Stimulated activated CD4-positive, alpha-beta T cell treated with anti-CD3 and anti-CD28 coated beads, Interleukin-2, amount 100 ng/mL, for 24 hours (primary cell): ENCODE measurements at places on chromosomes 4 and X.
A peak's percentile ranks its signal among the peaks of the same experiment; 100 is the strongest.

DNA sequence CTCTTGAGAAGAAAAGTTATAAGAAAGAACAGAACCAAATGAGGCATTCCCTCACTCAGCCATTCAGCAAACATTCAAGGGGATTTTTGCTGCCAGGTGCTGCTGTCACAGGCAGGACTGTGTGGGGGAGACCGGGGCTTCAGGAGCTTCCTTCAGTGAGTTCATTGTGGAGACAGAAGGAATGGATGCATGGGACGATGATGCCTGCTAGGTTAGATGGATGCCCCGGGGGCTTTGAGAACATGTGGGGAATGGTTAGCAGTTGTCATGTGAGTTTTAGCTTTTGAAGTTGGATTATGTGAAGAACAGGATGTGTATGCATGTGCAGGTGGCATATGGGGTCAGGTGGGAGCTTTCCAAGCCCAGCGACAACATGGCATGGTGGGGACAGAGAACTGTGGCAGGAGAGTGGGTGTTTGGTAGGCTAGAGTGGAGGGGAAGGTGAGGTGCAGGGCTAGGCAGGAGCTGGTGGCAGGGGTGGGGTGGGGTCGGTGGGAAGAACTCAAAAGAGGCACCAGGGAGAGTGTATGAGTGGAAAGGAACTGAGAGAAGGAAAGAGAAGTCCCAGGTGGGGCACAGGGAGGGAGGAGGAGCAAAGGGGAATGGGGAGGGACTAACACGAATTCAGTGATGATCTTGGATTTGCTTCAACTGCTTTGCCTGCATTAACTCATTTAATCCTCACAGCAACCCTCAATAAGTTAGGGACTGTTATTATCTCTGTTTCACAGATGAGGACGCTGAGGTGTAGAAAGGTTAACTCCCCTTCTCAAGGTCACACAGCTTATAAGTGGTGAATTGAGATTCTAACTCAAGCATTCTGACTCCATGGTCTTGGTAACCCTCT lies 8.4 kb downstream of the DCUN1D4 start:
- DNase-seq, result no peak

- no peak for DNase-seq
Observed at GRCh38 chrX:155611302-155611701, 1.4 kb downstream of the TMLHE start.

DNA sequence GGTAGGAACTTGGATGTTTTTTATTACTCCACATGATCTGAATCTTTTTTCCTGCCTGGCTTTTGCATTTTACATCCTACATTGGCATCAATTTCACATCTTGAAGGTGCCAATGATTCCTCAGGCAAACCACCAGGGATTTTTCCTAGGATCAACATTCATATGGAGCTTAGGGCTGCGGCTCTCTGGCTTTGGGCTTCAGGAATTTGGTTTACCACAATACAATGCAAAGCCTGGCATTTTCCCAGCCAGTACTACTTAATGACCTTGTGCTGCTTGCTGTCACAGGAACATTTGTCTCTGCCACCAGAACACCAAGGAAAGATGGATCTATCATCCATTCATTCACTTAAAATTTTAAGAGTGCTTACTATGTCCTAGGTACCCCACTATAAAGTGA lies 180.7 kb downstream of the PDGFC start:
- no peak for DNase-seq

GRCh38 chr4:169263791-169264392 lies 6.9 kb downstream of the SH3RF1 start:
- DNase-seq, result no peak

- no peak for DNase-seq
Observed at GRCh38 chr4:98515470-98515809, 143.0 kb downstream of the TSPAN5 start.

GRCh38 chrX:87583679-87584078 lies 66.1 kb downstream of the KLHL4 start:
- DNase-seq, result no peak

- no peak for DNase-seq
Observed at GRCh38 chrX:115259238-115259875, 25.5 kb upstream of the LRCH2 start.

DNA sequence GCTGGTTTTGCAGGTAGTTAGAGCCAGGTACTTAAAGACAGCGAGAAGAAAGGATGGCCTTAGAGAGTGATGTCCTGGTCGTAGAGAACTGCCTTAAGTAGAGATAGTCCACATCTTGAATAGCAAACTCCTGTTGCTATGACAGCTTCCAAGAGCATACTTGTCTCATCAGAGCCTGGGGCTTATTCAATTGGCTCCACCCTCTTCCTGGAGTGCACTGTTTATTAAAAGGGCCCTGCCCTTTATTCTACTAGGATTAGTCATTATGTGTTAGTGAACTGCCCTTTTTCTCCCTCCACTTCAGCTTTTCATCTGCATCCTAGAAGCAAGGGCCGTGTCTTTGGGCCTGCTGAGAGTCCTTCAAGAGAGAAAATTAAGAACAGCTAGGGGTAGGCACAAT lies 94.5 kb upstream of the EOLA2 start:
- DNase-seq, result no peak

GRCh38 chrX:154401045-154401799 lies 3.0 kb downstream of the RPL10 start:
- peak; percentile 38 for DNase-seq

- no peak for DNase-seq
Observed at GRCh38 chr4:89491761-89492160, 184.2 kb upstream of the GPRIN3 start.

- no peak for DNase-seq
Observed at GRCh38 chr4:98614662-98615061, 43.7 kb downstream of the TSPAN5 start.

DNA sequence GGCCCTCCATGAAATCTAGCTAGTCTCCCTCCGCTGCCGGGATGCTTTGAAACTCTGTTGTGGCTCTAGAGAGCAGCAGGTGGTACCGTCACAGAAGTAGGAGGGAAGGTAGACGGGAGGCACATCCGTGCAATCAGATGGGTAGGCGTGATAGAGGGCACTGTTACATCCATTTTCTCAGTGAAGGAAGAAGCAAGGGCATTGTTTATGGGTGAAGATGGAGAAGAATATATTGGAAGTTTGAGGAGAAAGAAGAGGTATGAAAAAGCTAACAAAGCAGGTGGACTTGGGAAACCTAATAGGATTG lies 1.3 kb downstream of the ANAPC4 start:
- DNase-seq, result no peak

DNA sequence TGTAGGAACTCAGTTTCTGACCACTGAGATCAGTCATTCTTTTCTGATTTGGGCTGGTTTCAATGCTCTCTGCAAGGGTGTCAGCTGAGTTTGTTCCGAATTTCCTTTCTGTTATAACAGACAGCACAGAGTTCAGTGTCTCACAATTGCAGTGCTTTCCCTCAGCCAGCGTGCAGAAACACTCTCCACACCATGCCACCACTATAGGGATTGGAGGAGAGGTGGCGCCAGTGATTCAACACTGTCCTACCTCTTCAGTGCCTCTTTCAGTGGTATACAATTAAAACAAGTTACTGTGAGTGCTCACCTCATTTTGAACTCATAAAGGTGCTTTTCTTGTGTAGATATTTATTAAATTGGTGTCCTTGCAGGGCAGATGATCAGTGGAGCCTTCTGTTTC lies 413.2 kb upstream of the CXorf51B start:
- no peak for DNase-seq

- DNase-seq, result no peak
Observed at GRCh38 chr4:78989697-78990270, 50.5 kb upstream of the PAQR3 start.

GRCh38 chrX:115602729-115603389 lies 41.9 kb downstream of the PLS3 start:
- no peak for DNase-seq

DNA sequence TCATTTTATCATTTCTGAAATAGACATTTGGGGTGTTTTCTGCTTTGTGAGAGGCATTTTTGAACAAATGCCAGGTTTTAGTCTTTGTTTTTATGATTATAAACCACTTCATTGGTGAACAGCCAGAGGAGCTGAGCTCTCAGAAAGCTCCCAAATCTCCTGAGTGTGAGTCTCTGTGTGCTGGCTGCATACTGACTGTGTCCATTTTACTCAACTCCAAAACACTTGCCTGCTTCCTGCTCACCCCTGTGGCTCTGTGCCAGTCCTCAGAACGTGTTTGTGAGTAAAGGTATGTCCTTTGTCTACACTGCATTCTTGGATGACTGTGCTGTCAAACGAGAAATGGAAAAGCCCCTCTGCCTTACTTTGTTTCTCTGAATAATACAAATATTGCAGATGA lies 5.4 kb upstream of the LRAT start:
- DNase-seq, result no peak

GRCh38 chrX:82757614-82758013 lies 750.5 kb upstream of the POU3F4 start:
- DNase-seq, result no peak

- DNase-seq, result no peak
Observed at GRCh38 chrX:136497556-136498052, at the start of gene HTATSF1. HTATSF1 (plus strand) TSS chrX:136497592; CDS start chrX:136497685, 93 bp downstream.

- DNase-seq, result no peak
Observed at GRCh38 chrX:45781901-45782553, 581.4 kb upstream of the DIPK2B start.

GRCh38 chr4:121860121-121860520 lies 10.2 kb downstream of the BBS7 start:
- DNase-seq, result no peak

- peak; percentile 1 for DNase-seq
Observed at GRCh38 chrX:70969635-70970481, 39.0 kb upstream of the SLC7A3 start.

DNA sequence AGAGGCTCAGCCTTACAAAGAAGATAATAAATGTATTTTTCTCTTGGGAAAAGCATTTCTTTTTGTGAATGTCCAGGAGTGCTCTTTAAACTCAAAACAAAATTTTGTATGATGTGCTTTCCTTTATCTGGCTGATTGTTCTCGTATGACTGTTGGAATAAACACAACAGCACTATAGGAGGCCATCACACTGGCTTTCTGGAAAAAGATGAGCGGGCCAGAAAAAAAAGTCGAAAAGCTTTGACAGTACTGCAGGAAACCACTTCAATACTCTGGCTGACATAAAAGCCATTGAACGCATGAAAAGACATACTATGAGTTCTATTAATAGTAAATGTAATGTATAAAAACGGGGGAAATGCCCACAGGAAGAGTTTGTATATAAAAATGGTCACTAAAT lies 64.7 kb upstream of the CTSO start:
- DNase-seq, result no peak

DNA sequence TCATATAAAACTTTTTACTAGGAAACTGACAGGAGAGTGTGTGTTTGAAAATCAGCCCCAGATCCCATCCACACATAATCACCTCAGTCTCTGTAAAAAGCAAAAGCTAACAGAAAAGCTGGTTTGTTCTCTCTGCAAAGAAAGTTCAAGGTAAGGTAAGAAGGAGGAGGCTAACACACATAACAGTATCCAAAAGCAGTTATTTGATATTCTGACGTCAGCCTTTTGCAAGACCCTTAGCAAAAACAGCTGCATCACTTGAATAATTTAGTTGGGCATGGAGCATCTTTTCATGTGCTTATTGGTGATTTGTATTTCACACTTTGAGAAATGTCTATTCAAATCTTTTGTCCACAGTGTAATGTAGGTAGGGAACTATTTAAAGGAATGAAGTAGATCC lies 5.5 kb downstream of the TCEAL9 start:
- DNase-seq, result no peak

- DNase-seq, result no peak
Observed at GRCh38 chrX:129478516-129478915, 44.8 kb downstream of the SMARCA1 start.

DNA sequence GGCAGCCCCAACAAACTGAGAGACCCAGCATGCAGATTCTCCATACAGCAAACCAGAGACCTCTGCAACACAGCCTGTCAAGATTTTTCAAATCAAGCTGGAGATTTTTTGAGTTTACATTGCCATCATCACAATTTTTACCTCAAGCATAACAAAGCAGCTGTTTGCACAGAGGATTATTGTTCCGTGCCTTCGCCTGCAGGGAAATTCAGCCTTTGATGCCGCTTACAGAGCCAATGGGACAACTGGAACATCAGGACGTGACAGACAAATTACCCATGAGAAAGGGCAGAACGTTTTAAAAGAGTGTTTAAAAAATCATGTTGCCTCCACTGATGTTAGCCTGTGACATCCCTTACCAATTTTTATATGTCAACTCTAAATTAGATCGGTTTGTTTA lies 363.7 kb downstream of the FBXW7 start:
- no peak for DNase-seq

- DNase-seq, result no peak
Observed at GRCh38 chr4:76326515-76326914, 20.0 kb downstream of the STBD1 start.

- no peak for DNase-seq
Observed at GRCh38 chr4:168647646-168648375, 151.0 kb downstream of the PALLD start.

DNA sequence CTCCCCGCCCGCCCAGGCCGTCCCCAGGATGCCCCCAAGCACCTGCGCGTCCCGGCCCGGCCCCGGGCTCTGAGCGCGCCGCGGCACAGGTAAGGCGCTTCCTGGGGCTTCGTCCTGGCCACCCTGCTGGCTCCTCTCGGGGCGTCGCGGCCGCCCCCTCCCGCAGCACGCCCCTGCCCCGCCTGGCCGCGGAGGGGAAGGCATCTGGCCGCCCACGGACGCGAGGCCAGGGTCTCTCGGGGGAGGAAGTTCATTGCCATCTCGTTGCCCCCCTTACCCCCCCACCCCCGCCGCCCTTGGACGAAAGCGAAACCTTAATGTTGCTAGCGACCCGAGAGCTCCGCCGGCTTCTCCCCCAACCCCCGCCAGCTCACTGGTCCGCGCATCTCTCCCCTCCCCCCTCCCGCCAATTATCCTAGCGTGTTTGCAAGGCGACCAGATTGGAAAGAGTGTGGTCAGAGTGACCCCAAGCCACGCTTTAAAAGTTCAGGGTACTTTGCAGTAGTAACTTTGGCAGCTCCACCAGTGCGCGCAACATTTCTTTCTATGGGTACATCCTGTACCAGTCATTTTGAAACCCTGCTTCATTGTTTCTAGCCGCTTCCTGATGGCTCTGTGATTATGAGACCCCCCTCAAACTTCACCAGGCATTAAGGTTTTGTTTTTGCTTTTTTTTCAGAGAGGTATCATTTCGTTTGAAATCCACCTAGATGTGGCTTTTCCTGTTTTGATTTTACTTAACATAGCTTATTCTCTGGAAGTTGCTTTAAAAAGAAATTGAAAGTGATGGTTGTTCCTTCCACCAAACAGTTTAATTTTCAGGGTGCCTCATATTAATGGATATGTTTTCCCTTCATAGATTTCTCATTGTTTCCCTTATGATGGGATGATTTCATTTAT lies 626 bp downstream of the TBC1D1 start:
- peak; percentile 53 for DNase-seq

GRCh38 chr4:137754652-137755471 lies 222.6 kb upstream of the PCDH18 start:
- DNase-seq, result no peak

DNA sequence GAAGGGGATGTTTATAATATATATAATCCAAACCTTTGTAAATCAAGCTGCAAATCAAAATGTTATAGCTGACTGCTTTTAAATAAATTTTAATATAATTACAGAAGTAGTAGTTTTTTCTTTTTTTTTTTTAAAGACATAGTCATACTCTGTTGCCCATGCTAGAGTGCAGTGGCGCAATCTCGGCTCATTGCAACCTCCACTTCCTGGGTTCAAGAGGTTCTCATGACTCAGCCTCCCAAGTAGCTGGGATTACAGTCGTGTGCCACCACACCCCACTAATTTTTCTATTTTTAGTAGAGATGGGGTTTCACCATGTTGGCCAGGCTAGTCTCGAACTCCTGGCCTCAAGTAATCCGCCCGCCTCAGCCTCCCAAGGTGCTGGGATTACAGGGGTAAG lies 178.7 kb downstream of the FBXW7 start:
- no peak for DNase-seq
